NCI-H460 (cell line): ENCODE measurements at places on chromosomes 2 and 18. TPM values are rescaled to one million over a fixed set of nuclear protein-coding genes. Genes with fewer than 3 reads are reported as not detected.

DNA sequence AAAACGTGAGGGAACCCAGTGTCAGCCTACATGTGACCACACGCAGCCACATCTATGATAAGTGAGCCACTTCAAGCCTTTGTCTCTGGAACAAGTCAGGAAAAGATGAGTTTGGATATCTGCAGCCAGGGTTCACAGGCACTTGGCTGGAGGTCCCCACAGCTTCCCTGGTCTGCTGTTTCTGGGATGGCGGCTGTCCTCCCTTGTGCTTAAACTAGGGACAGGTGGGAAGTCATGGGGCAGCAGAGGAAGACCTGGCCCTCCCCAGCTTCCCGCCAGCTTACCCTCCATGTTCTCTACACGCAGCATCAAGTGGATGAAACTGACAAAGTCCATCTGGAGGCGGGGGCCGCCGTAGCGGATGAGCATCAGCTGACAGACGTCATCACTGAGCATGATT lies 38.5 kb upstream of the GALNT14 start:
- DNase-seq = no peak

- DNase-seq = no peak
These were observed 5.3 kb upstream of the STAMBP start for GRCh38 chr2:73823416-73823815.

DNA sequence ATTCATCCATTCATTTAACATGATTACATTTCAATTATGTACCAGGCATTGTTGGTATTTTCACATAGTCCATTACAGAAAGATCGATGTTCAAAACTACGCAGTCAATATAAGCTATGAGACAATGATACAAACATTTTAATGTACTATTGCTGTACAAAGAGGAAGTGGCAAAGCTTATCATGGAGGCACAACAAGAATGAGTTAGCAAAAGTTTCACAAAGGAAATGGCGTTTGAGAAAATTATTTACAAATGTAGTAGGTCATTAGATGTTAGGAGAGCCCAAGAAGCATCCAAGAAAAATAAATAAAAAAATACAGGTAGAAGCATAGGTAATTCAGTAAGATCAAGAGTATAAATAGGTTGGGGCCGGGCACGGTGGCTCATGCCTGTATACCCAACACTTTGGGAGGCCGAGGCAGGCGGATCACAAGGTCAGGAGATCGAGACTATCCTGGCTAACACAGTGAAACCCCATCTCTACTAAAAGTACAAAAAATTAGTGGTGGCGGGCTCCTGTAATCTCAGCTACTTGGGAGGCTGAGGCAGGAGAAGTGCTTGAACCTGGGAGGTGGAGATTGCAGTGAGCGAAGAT lies 1730.8 kb upstream of the CELF4 start:
- no peak for DNase-seq

DNA sequence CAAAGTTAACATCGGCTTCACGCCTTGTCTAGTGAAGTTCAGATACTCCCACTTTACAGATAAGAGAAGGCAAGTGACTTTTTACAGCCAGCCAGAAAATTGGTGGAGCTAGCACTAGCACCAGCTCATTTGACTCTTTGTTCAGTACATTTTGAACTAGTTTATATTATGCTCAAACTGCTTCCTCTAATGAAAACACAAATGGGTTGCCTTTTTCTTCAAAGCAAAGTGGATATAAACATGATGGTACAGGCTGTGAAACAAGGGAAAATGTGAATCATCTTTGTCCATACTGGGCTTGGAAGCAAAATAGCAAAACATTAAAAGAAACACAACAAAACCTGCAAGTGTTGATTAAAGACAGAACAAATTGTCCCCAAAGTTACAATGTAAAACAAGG lies 99.6 kb upstream of the LHCGR start:
- no peak for DNase-seq

GRCh38 chr2:230254152-230254881 lies 28.8 kb downstream of the SP140 start:
- DNase-seq = no peak

- no peak for DNase-seq
These were observed 93.7 kb upstream of the RAB6C start for GRCh38 chr2:129885735-129886134.

GRCh38 chr2:126895336-126895735 lies 3.4 kb upstream of the TEX51 start:
- DNase-seq = no peak

DNA sequence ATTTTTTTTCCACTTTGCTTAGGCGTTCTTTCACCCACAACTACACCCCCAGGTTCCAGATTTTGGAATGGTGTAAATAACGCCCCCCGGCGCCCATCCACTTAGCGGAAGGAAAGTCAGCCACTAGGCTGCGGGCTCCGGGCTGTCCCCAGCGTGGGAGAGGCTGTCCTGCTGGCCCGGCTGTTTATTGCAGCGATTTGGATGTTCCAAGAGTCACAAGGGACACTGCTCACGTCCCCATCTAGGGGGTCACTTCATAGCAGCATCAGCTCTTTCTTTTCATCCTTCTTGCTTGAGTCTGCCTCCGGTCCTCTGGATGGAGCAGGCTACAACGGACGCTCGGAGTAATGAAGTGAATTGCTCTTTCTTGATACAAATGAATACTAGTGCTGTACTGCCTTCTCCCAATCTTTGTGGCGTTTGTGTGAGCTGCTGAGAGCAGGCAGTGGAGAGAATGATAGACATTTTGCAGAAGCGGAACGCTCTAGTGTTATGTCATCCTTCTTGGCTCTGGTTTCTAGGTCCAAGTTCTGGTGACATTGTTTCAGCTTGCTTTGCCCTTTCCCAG lies 50.7 kb upstream of the PAIP2B start:
- DNase-seq = peak; percentile 37

DNA sequence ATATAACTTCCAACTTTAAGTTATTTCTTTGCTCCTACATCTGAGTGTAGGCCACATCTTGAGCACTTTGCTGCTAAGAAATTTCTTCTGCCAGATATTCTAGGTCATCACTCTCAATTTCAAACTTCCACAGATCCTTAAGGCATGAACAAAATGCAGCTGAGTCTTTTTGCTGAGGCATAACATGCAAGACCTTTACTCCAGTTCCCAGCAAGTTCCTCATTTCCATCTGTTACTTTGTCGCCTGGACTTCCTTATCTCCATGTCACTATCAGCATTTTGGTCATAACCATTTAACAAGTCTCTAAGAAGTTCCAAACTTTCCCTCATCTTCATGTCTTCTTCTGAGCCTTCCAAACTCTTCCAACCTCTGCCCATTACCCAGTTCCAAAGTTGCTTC lies 1077.3 kb upstream of the TMEFF2 start:
- DNase-seq = no peak

Gene LRRC30
- not detected in 2 replicates for total RNA-seq

Gene ERFE
- total RNA-seq = 7.7 and 10.0 TPM in 2 replicates

Gene HOXD13
- 4.7 and 5.2 TPM in 2 replicates for total RNA-seq
